ENCODE measurements at places on chromosomes 6 and 20.
A peak's percentile ranks its signal among the peaks of the same experiment; 100 is the strongest.

DNA sequence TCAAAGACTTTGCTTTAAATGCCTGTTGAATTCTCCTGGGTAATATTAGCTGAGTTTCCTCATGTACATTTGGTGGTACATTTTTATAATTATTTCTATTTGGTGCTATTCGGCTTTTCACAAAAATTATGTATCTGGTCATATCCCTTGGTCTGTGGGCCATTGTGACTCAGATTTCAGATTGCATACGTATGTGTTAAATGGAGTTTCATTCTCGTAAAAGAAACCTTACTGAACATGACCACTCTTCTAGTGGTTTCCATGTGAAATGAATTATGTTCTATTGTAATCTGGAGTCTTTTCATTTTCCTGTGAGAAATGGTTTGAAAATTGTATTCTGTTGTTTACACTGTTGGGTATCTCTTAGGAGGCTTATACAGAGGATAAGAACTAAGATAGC, 386.2 kb upstream of the FLRT3 start:
- DNase-seq = no peak

- DNase-seq = no peak
These were observed 41.5 kb upstream of the ADGRB3 start for GRCh38 chr6:68593558-68593957.

DNA sequence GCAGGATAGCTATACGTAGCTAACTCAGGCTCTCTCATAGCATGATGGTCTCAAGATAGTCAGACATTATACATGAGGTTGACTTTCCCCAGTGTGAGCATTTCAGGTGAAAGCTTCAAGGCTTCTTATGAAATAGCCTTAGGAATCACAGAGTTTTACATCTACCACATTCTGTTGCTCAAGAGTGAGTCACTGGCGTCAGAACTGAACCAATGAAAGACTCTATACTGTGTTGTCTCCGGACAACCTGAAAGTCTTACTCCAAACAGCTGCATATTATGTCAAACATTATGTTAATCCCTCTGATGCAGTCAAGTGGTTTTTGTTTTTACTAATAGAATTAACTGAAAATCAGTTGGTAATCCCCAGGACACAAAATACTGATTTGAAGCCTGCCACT, 79.8 kb upstream of the TRDN start:
- DNase-seq = no peak

- DNase-seq = no peak
These were observed 218.9 kb downstream of the SLC24A3 start for GRCh38 chr20:19431316-19431700.

DNA sequence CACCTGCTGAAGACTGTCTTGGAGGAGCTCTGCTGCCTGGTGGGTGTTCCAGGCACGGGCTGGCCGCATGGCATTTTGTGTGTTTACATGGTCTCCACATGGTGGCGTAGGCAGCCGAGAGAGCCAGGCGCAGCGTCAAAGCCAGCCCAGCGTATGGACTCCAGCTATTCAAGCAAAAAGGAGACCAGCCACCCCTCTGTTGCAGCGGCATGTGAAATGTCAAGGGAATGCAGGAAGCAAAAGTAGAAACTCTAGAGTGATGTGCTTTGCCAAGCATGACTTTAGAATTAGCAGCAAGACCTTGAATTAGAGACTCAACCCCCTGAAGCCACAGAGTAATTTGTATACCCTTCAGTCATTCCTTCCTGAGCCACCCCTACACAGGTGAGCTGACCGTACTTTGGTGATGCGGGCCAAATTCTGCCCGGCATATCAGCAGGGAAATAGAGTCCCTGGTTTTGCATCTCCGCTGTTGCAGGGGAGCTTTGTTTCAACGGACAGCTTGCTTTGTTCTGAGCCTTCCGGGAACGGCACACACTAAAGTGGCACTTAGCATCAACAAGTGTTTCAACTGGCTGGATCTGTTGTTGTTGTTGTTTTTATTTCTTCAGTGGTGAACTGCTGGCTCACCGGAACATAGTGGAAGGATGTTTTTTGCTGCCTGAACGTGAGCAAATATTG, 48.5 kb downstream of the FNDC1 start:
- DNase-seq = peak; percentile 4

- DNase-seq = no peak
These were observed 124.4 kb upstream of the EDN1 start for GRCh38 chr6:12165722-12166280.

- no peak for DNase-seq
These were observed 7.2 kb downstream of the TGM2 start for GRCh38 chr20:38157635-38158495.

GRCh38 chr20:63463400-63464288, 8.8 kb downstream of the KCNQ2 start:
- no peak for DNase-seq

GRCh38 chr6:133817460-133818047, 71.4 kb upstream of the TCF21 start:
- no peak for DNase-seq

- DNase-seq = peak; percentile 4
These were observed 150.1 kb downstream of the DHX35 start for GRCh38 chr20:39112178-39112743.

- no peak for DNase-seq
These were observed 28.3 kb upstream of the ZNF184 start for GRCh38 chr6:27501187-27501586.

- DNase-seq = peak; percentile 9
These were observed 38.4 kb upstream of the SPTLC3 start for GRCh38 chr20:12970372-12970821.

- no peak for DNase-seq
These were observed 17.7 kb upstream of the PHACTR3 start for GRCh38 chr20:59586613-59587012.

DNA sequence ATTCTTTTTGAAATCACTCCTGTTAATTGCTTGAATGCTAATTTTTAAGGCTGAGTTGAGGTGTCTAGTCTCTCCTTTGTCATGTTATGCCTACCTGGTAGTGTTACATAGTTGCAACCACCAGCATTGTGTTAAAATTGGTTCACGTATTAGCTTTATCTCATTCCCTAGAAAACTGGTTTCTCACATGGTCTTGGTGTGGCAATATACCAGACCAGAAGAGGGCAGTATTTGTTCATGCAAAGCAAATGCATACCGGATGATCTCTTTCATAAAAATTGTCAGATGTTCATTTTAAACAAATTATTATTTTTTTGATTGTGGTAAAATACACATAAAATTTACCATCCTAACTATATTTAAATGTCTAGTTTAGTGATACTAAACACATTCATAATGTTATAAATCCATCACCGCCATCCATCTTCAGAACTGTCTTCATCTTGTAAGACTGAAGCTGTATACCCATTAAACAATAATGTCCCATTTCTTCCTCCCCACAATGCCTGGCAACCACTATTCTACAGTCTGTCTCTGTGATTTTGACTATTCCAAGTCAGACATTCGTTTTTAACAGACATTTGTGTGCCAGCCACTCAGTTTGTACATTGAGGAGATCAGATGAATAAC, 92.8 kb downstream of the ATRN start:
- no peak for DNase-seq

GRCh38 chr6:49004801-49005200, 458.3 kb downstream of the MMUT start:
- DNase-seq = no peak

- no peak for DNase-seq
These were observed 99.5 kb upstream of the THEMIS start for GRCh38 chr6:128000363-128000762.

- DNase-seq = no peak
These were observed 370.7 kb upstream of the AGPAT4 start for GRCh38 chr6:161644521-161644920.

GRCh38 chr20:6397115-6397514, 274.3 kb upstream of the FERMT1 start:
- no peak for DNase-seq

- DNase-seq = no peak
These were observed 231.6 kb downstream of the THBS2 start for GRCh38 chr6:169022079-169022478.

- no peak for DNase-seq
These were observed 109.9 kb upstream of the HEY2 start for GRCh38 chr6:125639466-125640020.

DNA sequence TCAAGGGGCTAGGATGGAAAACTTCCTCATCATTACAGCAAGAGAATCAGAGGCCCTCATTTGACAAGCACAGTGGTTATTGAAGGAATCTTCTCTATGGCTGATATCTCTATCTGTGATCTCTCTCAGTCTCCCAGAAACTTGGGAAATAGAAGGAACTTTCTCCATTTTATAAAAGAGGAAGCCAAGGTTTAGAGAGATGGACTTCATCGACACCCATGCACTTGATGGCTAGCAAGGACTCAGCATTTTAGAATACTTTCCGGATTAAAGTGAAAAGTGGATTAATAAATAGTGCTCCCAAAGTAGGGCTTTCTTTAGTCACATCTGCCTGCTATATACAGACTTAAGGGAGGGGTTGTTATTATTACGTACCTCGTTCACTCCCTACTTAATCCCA, 34.2 kb upstream of the TGM3 start:
- no peak for DNase-seq

- DNase-seq = no peak
These were observed 242.6 kb downstream of the ARID1B start for GRCh38 chr6:157019733-157020132.

DNA sequence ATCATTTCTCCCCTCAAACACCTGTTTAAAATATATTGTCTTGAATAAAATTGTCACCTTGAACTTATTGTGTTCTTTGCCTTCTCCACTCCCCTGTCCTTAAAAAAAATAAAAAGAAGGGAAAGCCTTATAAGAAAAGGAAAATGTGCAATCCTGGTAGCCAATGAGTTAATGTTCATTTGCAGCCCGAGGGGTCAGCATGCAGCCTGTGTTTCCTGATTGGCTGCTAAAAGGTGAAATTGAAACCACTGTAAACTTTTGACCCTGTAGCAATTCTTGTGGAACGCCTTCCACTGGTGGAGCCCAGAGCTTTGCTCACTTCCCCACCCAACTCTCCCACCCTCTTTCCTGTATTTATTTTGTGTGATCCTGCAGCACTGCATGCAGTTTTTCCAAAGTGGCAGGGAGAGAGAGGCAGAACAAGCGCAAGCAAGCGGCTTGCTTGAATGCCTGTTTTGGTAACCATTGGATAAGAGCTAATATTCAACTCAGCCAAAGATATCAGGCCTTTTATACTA, 74.9 kb downstream of the NCOA3 start:
- DNase-seq = no peak

- no peak for DNase-seq
These were observed 27.2 kb upstream of the QKI start for GRCh38 chr6:163387317-163387716.

Data from thymus (tissue), 14 donors.